ENCODE measurements at places on chromosomes 4 and X. TPM values are rescaled to one million over a fixed set of nuclear protein-coding genes. Genes with fewer than 3 reads are reported as not detected.

Gene NMU
- total RNA-seq: not detected

Gene SHROOM3
- total RNA-seq: 0.18 TPM

Gene REPS2
- total RNA-seq: 2.3 TPM

Gene ERAS
- not detected for total RNA-seq

Gene MAGT1
- 18.8 TPM for total RNA-seq

Gene GRID2
- not detected for total RNA-seq
